Stimulated activated CD4-positive, alpha-beta T cell treated with anti-CD3 and anti-CD28 coated beads, Interleukin-15, amount 100 ng/mL, for 24 hours (primary cell): ENCODE measurements at places on chromosomes 12 and 14.

GRCh38 chr14:92585981-92586937 is 72.7 kb downstream of the RIN3 start:
- DNase-seq, result no peak

GRCh38 chr12:102220736-102221135 is 23.1 kb upstream of the PMCH start:
- DNase-seq, result no peak

GRCh38 chr14:49816844-49817243 is 35.7 kb downstream of the NEMF start:
- DNase-seq, result no peak

DNA sequence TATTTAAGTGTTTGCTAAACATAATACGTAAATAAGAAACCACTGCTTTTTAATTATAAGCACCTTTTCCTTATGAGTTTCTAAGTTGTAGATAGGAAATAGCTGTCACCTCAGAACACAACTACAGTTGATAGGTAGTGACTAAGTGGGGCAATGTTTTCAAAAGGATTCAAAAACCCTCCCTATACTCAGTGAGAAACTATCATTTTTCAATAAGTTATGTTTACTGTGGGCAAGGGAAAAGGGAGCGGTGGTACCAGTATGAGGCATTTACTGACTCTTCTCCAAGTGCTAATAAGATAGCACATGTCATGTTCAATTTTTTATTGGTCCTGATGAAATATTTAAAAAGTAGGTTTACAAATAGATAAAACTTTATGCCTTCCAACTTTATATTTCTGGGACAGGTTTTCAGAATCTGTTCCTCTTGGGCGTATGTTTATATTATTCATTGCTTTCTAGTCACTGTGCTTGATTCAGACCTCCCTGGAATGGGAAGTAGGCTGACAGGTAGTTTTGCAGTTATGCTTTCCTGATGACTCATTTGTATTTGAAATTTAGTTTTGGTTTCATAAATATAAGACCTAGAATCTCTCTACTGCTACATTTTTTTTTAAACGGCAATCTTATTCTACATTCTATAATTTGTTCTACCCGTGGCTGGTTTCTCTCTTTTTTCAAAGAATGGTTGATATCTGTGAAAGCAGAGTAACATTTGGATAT is 153.1 kb downstream of the TMEM117 start:
- DNase-seq, result no peak

DNA sequence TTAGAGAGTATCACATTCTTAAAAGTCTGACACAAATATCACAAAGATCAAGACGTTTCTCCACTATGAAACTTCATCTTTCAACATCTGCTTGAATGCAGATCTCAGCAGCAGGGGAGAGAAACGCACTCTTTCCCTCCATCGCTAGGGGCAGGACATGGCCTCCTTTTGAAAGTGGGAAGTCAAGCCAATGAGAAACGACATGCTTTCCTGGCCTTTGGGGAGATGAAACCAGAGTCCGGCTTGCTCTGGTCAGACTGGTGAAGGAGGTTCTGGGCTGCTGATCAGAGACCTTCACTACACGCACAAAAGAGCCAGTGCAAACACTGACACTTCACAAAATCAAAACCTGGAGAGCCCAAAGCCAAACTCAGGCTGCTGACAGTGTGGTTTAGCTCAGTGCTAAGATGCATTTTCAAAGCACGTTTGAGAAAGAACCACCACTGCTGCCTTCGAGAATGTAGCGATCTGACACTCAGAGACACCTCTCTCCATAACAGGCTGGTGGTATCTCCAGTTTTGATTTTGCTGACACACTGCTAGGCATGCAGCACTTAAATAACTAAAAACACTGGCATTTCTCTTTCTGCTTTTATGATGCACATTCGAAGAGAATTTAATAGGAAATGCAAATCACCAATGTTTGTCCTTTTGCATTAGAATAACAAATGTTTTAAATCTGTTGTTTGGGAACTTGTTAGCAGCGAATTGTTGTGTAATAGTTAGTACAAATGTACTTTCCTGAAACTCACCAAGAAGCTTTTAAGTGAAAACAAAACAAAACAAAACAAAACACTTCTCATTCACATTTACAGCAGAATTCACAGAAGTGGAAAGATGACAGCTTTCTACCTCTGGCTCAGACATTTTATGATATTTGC is 93.9 kb upstream of the OVCH1 start:
- no peak for DNase-seq

GRCh38 chr12:111636209-111636945 is 37.3 kb upstream of the ATXN2 start:
- no peak for DNase-seq

DNA sequence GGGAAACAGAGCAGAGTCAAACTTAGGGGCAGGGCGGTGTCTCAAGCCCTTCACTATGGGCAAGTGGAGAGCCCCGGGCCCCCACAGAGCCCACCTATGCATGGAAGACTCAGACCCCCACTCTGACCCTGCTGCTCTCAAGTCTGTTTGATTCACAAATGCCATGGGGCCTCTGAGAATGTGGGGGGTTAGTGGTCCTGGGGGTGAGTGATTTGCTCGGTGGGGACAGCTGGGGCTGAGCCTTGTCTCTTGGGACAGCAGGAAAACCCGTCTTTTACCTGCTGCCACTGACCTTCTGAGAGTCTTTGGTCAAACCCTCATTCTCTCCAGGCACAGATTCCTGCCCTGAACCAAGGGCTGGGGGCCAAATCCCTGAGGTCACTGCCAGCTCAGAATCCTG is 201.0 kb upstream of the RTL1 start:
- no peak for DNase-seq

DNA sequence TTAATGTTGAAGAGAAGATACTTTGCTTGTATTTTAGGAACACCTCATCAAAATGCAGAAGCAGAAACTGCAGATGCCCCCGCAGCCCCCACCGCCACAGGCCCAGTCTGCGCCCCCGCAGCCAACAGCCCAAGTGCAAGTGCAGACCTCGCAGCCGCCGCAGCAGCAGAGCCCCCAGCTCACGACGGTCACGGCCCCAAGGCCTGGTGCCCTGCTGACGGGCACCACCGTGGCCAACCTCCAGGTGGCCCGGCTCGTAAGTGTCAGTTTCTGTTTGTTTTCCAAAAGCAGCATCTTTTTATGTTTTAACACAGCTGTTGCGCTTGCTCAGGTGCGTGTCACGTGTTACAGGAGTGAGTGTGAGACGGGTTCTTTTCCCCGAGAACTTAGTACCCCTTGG is 79.5 kb downstream of the DDX51 start:
- no peak for DNase-seq

DNA sequence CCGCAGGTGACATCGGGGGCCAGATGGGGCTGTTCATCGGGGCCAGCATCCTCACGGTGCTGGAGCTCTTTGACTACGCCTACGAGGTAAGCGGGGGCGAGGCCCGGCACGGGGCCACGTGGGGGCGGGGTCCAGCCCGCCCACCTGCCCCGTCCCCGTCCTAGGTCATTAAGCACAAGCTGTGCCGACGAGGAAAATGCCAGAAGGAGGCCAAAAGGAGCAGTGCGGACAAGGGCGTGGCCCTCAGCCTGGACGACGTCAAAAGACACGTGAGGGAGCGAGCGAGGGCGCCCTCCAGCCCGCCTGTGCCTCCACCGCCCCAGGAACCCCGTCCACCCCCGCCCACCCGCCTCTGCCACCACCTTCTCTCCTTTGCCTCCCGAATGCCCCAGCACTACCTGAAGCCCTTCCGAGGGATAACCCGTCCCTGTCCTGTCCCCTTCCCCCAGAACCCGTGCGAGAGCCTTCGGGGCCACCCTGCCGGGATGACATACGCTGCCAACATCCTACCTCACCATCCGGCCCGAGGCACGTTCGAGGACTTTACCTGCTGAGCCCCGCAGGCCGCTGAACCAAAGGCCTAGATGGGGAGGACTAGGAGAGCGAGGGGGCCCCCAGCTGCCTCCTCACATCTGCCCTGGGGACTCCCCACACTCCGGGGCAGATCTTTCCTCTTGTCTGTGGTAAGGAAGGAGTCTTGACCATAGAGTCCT is 3.9 kb upstream of the SMARCD1 start:
- DNase-seq, result no peak

DNA sequence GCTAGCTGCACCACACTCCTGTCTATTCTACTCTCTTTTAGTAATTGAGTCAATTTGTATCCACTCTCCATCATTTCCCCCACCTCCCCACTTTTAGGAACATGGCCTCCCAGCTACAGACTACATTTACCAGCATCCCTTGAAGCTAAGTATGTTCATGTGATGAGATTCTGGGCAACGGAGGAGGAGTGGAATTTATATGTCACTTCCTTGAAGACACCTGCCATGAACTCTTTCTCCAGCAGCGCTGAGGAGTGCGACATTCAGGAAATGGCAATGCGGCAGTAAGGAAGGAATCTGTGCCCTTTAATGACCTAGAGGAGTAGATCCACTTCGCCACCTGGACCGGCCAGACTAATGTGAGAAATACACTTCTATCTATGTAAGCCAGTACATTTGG is 243.7 kb upstream of the DIO2 start:
- no peak for DNase-seq

GRCh38 chr14:38366374-38366773 is 110.5 kb upstream of the CLEC14A start:
- no peak for DNase-seq

- peak; percentile 79 for DNase-seq
Measured at GRCh38 chr12:127559349-127560040, 707.5 kb upstream of the TMEM132C start.

DNA sequence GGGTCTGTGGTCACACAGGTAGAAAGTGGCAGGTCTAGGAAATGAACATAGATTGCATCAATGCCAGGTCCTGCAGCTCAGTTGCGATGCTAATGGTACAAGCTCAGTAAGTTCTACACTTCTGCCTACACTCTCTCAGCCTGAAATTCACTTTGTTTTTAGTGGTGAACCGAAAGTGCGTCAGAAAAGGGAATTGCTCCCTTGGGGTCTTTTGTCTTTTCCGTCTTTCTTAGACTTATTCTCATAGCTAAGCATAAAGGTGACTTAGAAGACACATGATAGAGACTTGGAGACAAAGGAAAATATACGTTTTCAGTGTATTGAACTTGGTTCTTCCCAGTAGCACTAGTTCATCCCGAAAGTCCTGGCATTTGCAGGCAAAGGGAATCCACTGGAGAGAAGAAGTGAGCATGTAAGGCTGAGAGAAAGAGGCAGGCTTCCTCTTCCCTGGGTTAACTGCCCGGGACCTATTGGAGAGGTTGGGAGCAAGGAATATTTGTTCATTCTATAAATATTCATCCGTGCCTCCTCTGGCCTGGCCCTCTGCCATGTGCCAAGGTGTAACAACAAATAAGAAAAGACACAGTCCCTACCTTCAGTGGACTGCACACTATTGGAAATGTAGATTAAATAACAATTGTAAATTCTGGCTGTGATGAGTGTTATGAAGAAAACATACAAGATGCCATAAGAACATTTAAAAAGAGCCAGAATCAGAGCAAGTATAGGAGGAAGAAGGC is 785.8 kb downstream of the MED13L start:
- DNase-seq, result no peak

GRCh38 chr14:104923640-104924420 is 849 bp upstream of the PLD4 start:
- DNase-seq, result no peak
